ENCODE measurements at places on chromosomes 5 and 9. TPM values are rescaled to one million over a fixed set of nuclear protein-coding genes. Genes with fewer than 3 reads are reported as not detected.

The NXNL2 gene
- total RNA-seq, result 0.54 TPM

DNA sequence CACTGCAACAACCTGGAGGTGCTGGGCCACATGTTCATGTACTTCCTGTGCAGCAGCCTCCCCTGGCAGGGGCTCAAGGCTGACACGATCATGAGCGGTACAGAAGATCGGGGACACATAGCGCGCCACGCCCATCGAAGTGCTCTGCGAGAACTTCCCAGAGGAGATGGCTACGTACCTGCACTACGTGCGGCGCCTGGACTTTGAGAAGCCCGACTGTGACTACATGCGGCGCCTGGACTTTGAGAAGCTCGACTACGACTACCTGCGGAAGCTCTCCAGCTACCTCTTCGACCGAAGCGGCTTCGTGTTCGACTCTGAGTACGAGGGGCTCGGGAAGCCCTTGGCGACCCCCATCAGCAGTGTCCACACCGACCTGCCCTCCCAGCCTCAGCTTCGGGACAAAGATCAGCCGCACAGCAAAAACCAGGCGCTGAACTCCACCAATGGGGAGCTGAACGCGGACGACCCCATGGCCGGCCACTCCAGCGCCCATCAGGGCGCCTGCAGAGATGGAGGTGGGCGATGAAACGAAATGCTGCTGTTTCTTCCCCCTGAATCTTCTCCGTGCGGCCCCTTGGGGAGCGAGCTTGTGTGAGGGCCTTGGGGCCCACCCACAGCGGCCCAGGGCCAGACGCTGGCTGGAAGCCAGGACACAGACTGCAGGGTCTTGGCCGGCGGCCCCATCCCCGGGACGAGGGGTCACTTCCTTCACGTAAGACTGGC, 56.5 kb downstream of the JAK2 start:
- no peaks in the 10 kb centered on the region for H3K27me3 ChIP-seq
- no peak overlapping the region for H3K4me3 ChIP-seq
- peak; percentile 53 for DNase-seq
- no peak overlapping the region for H3K27ac ChIP-seq
- no peaks in the 10 kb centered on the region for H3K4me1 ChIP-seq
- H3K36me3 ChIP-seq, result peaks cover 35% of the 10 kb centered on the region

The BTNL3 gene
- total RNA-seq, result not detected

The RPP25L gene
- 23.3 TPM for total RNA-seq

The NUDT12 gene
- total RNA-seq, result 20.7 TPM

The PIP5K1B gene
- 23.5 TPM for total RNA-seq

The FOXD4 gene
- total RNA-seq, result 0.55 TPM

The LRRC70 gene
- total RNA-seq, result 2.8 TPM

- no peak within 1 kb of the TSS for H3K27ac ChIP-seq
- no peak for DNase-seq
- H3K4me3 ChIP-seq, result peak within 1 kb of the TSS; percentile 33
- peaks cover 64% of the 10 kb centered on the region for H3K4me1 ChIP-seq
- H3K27me3 ChIP-seq, result peaks cover 98% of the 10 kb centered on the region
Measured at GRCh38 chr5:2751592-2752021, at the start of gene IRX2. Gene IRX2 (minus strand): TSS chr5:2751677. CDS start chr5:2751413, 264 bp downstream.

The RABGAP1 gene
- total RNA-seq, result 104 TPM

DNA sequence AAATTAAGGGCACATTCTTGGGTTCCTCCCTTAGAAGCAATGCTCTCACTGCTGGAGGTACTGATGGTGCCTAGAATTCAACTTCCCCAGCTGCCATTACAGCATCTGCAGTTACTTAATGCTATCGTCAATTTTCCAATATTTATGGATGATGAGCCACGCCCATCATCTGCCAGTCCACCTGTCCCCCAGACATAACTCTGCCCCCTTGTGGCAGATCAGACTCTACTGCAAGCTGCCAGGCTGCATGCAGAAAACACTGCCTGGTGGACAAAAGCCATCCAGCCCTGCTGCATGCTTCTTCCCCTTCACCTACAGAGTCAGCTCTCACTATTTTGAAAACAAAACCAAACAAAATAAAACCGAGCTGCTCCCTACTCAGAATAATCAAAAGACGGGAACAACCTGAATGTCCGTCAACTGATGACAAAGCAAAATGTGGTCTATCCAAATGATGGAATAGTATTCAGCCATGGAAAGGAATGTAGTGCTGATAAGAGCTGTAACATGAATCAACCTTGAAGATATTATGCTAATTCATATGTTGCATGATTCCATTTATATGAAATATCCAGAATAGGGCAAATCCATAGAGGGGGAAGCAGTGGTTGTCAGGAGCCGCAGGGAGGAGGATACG, 66.4 kb downstream of the RETREG1 start:
- H3K27me3 ChIP-seq, result no peaks in the 10 kb centered on the region
- H3K36me3 ChIP-seq, result no peaks in the 10 kb centered on the region
- no peak for DNase-seq

- no peaks in the 10 kb centered on the region for H3K27me3 ChIP-seq
- DNase-seq, result no peak
- H3K36me3 ChIP-seq, result no peaks in the 10 kb centered on the region
- peaks cover 15% of the 10 kb centered on the region for H3K4me1 ChIP-seq
Measured at GRCh38 chr5:172266676-172267092, 16.9 kb downstream of the UBTD2 start.

DNA sequence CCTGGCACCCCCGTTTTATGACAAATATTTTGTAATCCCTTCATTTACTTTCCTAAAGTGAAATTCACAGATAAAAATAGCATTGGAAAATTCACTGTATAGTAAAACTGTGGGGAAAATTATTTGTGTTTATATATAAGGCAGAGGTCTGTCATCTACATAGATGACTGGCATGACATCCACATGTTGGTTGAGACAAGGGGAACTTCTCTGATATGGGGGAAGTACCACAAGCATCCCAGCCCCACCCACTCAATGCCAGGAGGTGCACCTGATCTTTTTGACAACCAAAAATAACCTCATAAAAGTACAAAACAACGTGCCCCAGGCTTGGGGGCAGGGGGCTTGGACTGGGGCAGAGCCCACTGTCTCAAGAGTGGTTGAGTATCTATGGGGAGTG, 6.3 kb upstream of the TDRD7 start:
- DNase-seq, result no peak
- no peak overlapping the region for H3K4me3 ChIP-seq
- no peak overlapping the region for H3K27ac ChIP-seq
- no peaks in the 10 kb centered on the region for H3K27me3 ChIP-seq
- H3K36me3 ChIP-seq, result no peaks in the 10 kb centered on the region
- H3K4me1 ChIP-seq, result no peaks in the 10 kb centered on the region

The NUTM2G gene
- total RNA-seq, result not detected

DNA sequence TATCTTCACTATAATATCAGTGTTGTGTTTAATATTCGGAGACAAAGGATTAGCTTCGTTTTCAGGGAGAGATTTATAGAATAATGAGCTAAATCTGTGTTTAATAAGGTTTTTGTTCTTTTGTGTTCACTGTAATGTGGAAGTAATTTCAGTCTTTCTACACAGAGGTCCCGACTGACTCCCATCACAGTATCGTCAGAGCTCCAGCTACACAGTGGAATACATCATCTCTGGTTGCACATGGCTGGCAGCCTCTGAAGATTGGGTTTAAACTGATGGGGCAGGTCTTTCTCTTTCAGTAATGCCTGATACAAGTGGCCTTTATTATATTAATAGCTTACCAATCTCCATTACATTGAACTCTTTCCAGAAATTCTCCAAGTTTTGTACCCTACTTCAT, 736.7 kb upstream of the RIOK2 start:
- H3K27me3 ChIP-seq, result no peaks in the 10 kb centered on the region
- H3K36me3 ChIP-seq, result no peaks in the 10 kb centered on the region
- H3K4me1 ChIP-seq, result no peaks in the 10 kb centered on the region
- H3K27ac ChIP-seq, result no peak overlapping the region

The FRMPD1 gene
- total RNA-seq, result 0.71 TPM

- no peaks in the 10 kb centered on the region for H3K27me3 ChIP-seq
- peaks cover 3% of the 10 kb centered on the region for H3K36me3 ChIP-seq
- peaks cover 5% of the 10 kb centered on the region for H3K4me1 ChIP-seq
- no peak overlapping the region for H3K27ac ChIP-seq
Measured at GRCh38 chr5:94670726-94671125, 52.3 kb downstream of the SLF1 start.

- no peak overlapping the region for H3K4me3 ChIP-seq
- no peak for DNase-seq
- no peaks in the 10 kb centered on the region for H3K27me3 ChIP-seq
- H3K36me3 ChIP-seq, result peaks cover 1% of the 10 kb centered on the region
- H3K27ac ChIP-seq, result no peak overlapping the region
Measured at GRCh38 chr5:62326702-62327101, 20.7 kb downstream of the KIF2A start.

DNA sequence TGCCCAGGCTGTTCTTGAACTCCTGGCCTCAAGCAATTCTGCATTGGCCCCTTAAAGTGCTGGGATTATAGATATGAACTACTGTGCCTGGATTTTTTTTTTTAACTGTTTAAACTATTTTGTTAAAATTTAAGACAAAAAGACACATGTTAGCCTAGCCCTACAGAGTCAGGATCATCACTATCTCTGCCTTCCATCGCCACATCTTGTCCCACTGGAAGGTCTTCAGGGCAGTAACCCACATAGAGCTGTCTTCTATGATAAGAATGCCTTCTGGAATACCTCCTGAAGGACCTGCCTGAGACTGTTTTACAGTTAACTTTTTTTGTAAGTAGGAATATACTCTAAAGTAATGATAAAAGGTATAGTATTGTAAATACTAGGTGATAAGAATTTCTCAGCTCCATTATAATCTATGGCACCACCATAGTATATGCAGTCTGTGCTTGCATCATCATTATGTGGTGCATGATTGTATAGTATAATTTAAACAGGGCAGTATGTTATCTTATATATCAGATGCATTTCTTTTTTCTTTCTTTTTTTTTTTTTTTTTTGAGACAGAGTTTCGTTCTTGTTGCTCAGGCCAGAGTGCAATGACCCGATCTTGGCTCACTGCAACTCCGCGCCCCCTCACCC, 52.7 kb downstream of the DENND4C start:
- H3K27me3 ChIP-seq, result no peaks in the 10 kb centered on the region
- DNase-seq, result no peak
- H3K36me3 ChIP-seq, result no peaks in the 10 kb centered on the region

- H3K27ac ChIP-seq, result no peak overlapping the region
- H3K27me3 ChIP-seq, result no peaks in the 10 kb centered on the region
- no peaks in the 10 kb centered on the region for H3K4me1 ChIP-seq
- no peaks in the 10 kb centered on the region for H3K36me3 ChIP-seq
Measured at GRCh38 chr9:118367383-118367782, 663.2 kb downstream of the TLR4 start.

GRCh38 chr9:95127249-95128176, 190.0 kb downstream of the FANCC start:
- no peak overlapping the region for H3K27ac ChIP-seq
- no peaks in the 10 kb centered on the region for H3K27me3 ChIP-seq
- H3K36me3 ChIP-seq, result no peaks in the 10 kb centered on the region
- DNase-seq, result peak; percentile 94

- peaks cover 22% of the 10 kb centered on the region for H3K4me1 ChIP-seq
- H3K27me3 ChIP-seq, result no peaks in the 10 kb centered on the region
- no peak overlapping the region for H3K4me3 ChIP-seq
- H3K36me3 ChIP-seq, result no peaks in the 10 kb centered on the region
- no peak for DNase-seq
Measured at GRCh38 chr5:36491856-36492255, 114.5 kb upstream of the SLC1A3 start.

DNA sequence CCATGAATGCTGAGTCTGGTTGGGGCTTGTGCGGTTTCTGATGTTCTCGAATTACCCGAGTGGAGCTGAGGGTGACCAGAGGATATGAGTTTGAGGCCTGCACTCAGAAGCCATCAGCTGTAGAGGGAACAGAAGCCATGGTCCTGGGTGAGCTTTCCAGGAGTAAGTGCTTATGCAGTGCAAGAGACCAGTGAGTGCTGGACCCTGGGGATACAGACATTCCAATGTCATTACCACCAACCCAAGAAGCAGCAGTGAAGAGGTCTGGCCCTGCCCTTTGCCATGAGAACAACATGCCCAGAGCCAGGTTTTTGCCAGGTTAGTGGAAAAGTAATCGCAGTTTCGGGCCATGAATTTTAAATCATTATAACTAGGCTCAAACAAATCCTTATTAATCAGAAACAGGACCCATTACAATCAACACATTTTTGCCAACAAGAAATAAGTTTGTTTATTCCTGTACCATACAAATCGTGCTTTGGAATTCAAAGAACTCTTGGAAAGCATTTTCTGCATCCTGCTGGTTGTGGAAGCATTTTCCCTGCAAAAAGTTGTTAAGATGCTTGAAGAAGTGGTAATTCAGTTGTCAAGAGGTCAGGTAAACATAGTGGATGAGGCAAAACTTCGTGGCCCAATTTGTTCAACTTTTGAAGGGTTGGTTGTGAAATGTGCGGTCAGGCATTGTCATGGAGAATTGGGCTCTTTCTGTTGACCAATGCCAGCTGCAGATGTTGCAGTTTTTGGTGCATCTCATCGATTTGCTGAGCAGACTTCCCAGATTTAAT, 154.6 kb downstream of the SYK start:
- peak; percentile 50 for DNase-seq
- H3K4me3 ChIP-seq, result no peak overlapping the region
- H3K4me1 ChIP-seq, result no peaks in the 10 kb centered on the region
- no peaks in the 10 kb centered on the region for H3K27me3 ChIP-seq
- H3K27ac ChIP-seq, result no peak overlapping the region
- H3K36me3 ChIP-seq, result no peaks in the 10 kb centered on the region

GRCh38 chr5:16723821-16724220, 107.0 kb upstream of the RETREG1 start:
- H3K4me3 ChIP-seq, result no peak overlapping the region
- DNase-seq, result no peak

GRCh38 chr9:130493476-130493875, 48.7 kb downstream of the ASS1 start:
- H3K4me1 ChIP-seq, result no peaks in the 10 kb centered on the region
- H3K36me3 ChIP-seq, result peaks cover 24% of the 10 kb centered on the region
- DNase-seq, result no peak
- H3K27ac ChIP-seq, result no peak overlapping the region
- no peaks in the 10 kb centered on the region for H3K27me3 ChIP-seq
- H3K4me3 ChIP-seq, result no peak overlapping the region

- H3K27me3 ChIP-seq, result no peaks in the 10 kb centered on the region
- peak overlapping the region; percentile 43 for H3K4me3 ChIP-seq
- peaks cover 23% of the 10 kb centered on the region for H3K4me1 ChIP-seq
- H3K36me3 ChIP-seq, result no peaks in the 10 kb centered on the region
- DNase-seq, result peak; percentile 61
- H3K27ac ChIP-seq, result no peak overlapping the region
Measured at GRCh38 chr5:139903795-139904565, 108.4 kb downstream of the PSD2 start.

DNA sequence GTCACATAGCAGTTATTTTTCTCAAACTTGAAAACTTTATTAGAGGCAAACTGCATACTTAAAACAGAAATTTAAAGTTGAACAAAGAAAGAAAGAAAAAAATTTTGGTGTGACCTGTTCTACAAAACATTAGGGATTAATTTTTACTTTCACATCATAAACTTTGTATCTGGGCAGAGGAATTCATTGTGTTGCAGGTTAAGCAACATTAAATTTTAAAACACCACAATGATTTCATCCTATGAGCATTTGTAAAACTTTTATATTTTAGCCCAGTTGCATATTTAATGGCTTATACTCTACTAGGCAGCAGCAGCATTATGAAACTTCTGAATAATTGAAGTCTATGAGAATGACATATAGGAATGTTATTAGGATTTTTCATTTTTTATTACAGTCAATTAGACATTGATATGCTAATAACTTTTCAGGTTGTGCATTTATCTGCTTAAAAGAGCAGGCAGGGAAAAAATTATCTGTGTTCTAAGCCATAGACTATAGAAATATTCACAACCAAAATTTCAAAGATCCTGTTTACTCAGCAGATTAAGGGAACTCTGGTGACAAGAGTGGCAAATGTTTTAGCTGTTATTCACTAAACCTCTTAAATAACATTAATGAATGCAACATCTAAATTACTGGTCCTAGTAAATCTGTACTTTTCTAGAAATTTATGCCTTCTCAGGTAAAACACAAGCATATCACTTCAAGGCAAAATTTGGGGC, 1088.5 kb upstream of the CDH6 start:
- no peak for DNase-seq
- H3K27ac ChIP-seq, result no peak overlapping the region
- H3K36me3 ChIP-seq, result no peaks in the 10 kb centered on the region
- no peaks in the 10 kb centered on the region for H3K27me3 ChIP-seq
- no peaks in the 10 kb centered on the region for H3K4me1 ChIP-seq
